Astrocyte of the spinal cord (primary cell): ENCODE measurements at places on chromosomes 1 and 21.
A peak's percentile ranks its signal among the peaks of the same experiment; 100 is the strongest.

DNA sequence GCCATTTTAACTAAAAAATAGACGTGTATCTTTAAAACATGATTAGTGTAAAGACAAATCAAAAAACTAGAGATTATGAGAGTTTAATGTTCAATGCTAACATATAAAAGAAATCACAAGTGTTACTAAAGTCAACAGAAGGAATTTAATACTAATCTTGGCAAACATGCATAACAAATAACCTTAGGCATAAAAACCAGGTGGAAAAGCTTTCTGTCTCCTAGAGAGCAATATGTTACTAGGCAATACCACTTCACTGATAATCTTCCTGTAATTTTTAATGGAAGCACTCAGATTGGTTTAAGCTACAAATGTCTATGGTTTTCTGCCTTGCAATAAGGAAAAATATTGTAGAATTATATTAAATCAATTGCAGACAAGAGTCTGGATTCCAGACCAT lies 121.9 kb downstream of the NME7 start:
- DNase-seq, result no peak

DNA sequence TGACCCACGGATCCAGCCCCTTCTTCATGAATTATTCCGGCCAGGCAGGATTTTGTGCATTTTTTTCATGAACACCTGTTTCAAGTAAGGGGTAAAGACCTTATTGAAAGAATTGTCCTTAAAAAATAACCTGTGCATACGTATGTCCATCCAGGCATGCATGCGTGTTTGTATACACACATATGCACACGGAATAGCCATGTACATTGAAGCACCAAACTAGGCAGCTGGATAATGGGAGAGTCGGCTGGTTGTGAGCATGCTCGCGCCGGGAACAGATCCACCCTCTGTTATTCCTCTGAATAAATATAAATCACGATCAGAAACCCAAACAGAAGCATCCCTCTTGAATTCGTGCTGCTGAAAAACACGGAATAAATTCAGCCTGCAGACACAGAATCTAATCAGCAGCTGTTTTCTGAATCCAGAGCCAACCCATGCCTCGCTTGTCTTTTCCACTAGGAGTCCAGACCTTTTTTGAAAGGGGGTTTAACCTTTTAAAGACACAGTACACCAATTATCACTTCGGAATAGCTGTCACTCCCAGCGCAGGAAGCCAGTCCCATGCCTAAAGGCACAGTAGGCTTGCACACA lies at the start of gene HIVEP3:
Gene HIVEP3, minus strand, starts transcription at position 473 of the 594 bp plus-strand sequence.
- DNase-seq, result no peak

DNA sequence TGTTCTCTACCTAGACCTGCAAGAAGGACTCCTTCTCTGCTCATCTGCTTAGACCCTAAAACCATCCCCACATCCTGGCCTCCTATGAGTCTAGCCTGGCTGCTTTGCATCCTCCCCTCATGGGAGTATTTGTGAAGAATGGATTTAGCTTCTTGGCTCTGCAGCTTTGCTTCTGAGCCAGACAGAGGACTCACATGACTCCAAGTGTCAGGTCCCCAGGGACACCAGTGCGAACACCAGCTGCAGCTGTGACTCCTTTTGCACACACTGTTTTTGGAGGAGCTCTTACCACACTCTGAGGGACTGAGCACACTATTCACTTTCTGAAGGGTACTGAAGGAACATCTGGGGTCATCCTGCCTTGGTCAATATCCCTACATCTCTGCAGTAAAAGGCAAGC lies 131.8 kb upstream of the SGIP1 start:
- DNase-seq, result no peak

DNA sequence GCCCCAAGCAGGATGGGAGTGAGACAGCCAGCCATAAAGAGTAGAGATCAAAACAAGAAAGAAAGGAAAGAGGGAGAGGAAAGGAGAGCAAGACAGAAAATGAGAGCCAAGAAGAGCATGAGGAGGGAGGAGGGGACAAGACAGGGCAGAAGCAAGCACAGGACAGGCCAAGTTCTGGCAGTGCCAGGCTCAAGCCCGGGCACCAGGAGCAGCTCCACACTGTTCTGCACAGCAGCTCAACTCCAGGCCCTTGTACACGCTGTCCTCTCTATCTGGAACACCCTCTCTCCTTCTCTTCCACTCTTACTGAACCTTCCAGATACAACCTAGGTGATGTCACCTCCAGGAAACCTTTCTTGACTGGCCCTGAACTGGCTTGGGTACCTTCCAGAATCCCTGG lies 11.7 kb downstream of the IFFO2 start:
- DNase-seq, result no peak

- peak; percentile 99 for DNase-seq
These were observed 21.6 kb upstream of the BCL10 start for GRCh38 chr1:85297855-85298629.

- DNase-seq, result no peak
These were observed 17.0 kb upstream of the SH2D2A start for GRCh38 chr1:156833603-156834002.

GRCh38 chr1:110309139-110309538 lies 30.0 kb upstream of the RBM15 start:
- no peak for DNase-seq

DNA sequence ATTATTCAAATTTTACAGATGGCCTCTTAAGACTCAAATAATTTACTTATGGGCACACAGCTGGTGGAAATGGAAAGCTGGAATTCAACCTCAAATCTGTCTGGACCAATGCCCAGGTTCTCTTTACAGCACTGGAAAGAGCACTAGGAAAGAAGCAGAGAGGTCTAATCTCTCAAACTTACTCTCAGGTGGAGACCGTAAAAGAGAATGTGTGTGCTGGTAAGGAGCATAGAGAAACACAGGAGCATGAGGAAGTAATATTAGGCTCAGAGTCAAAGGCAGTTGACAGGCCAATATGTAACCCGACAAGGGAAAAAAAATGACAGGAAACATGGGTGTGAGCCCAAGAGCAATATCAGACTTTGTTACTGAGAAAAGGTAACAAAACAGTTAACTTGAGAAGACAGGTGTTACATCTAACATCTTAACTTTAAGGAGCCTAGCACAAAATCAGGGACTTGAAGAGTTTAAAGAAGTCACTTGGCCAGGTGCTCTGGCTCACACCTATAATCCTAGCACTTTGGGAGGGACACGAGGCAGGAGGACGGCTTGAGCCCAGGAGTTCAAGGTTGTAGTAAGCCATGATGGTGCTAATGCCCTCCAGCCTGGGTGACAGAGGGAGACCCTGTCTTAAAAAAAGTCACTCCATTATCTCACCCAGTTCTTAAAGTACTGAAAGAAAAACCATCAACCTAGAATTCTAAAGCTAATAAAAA lies 20.7 kb downstream of the PPP1R15B start:
- DNase-seq, result peak; percentile 22

- peak; percentile 64 for DNase-seq
These were observed at the start of gene PINK1 for GRCh38 chr1:20633190-20634064. TSS of gene PINK1 (plus strand) at chr1:20633458. CDS start at chr1:20633549, 91 bp downstream.

- no peak for DNase-seq
These were observed 110.0 kb downstream of the ASTN1 start for GRCh38 chr1:177054542-177054941.

- DNase-seq, result no peak
These were observed 32.7 kb downstream of the TMEM51 start for GRCh38 chr1:15186073-15186845.

DNA sequence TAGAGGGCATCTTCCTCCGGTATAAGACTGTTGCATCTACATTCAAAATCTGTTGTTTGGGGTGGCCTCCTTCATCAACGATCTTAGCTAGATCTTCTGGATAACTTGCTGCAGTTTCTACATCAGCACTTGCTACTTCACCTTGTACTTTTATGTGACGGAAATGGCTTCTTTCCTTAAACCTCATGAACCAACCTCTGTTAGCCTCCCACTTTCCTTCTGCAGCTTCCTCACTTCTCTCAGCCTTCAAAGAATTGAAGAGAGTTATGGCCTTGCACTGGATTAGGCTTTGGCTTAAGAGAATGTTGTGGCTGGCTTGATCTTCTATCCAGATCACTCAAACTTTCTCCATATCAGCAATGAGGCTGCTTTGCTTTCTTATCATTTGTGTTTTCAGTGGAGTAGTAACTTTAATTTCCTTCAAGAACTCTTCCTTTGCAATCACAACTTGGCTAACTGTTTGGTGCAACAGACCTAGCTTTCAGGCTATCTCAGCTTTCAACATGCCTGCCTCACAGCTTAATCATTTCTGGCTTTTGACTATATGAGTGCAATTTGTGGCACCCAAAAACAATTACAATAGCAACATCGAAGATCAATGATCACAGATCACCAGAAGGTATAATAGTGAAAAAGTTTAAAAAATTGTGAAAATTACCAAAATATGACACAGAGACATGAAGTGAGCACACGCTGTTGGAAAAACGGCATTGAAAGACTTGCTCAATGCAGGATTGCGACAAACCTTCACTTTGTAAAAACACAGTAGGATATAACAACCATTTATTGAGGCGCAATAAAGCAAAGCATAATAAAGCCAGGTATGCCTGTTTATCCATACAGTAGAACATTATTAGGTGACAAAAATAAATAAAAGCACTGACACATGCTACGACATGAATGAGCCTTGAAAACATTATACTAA lies 56.7 kb upstream of the GFI1 start:
- DNase-seq, result no peak

DNA sequence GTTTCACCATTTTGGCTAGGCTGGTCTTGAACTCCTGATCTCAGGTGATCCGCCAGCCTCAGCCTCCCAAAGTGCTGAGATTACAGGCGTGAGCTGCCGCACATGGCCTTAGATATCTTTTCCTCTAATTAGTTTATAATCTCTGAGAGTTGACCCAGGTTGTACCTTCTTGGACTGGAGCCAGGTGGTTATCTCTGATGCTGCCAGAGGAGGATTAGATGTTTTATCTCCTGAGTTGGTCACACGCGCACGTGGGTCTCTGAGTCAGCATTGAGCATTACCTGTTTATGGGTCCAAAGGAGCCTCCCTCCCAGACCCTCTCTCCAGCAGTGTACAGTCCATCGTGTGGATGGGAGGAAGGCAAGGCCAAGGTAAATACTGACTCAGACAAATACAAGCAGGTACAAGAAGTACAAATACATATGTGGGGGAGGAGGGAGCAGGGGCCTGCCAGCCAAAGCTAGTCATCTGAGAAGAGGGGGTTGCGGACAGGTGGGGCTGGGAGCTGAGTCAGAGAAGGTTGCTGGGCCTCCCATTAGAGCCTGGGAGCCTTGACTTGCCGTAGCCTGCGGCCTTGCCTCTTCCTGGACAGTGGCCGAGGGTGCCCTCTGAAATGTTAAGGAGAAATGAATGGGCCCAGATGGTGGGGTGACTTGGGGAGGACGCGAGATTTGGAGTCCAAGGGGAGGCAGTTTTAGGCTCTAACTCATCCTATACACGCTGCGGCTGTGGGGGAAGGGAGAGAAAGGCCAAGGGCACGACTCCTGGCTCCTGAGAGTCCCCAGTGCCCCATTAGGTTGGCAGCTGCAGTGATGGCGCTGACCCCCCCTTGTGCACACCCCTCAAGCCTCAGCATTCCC lies 13.1 kb downstream of the IL6R start:
- DNase-seq, result peak; percentile 57

DNA sequence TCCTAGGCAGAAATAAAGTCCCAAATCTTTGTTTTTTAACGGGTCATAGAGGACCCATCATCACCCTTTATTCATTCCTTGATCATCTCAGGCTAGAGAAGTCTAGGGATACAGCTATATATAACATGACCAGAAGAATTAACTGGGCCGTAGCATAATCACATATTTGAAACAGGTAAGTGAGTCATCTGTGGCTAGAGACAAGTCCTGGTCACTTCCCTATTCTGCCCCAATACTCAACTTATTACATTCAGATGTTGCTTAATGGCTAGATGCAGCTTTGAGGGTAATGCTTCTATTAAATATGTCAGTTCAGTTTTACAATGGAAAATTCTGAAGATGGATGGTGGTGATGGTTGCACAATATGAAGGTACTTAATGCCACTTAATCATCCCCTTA lies 47.0 kb downstream of the EXO1 start:
- DNase-seq, result no peak

GRCh38 chr1:170530972-170531757 lies 801 bp upstream of the GORAB start:
- DNase-seq, result no peak

DNA sequence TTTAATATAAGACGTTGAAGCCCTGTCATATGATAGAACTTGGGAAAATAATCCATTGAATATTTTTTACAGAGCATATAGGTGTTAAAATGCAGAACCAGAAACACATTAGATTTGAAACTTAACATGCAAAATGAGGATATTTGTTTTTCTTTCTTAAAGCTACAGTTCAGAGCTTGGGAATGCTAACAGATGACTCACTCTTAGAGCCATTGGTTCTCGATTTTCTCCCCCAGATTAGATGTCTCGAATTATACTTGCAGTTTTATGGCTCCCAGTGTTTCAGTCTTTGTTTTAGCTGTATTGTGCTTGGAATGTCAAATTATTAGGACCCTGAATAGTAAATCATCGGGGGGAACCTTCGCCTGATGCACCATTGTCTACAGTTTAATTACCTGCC lies 575.7 kb upstream of the ZP4 start:
- peak; percentile 60 for DNase-seq

- no peak for DNase-seq
These were observed 195.0 kb upstream of the EDN2 start for GRCh38 chr1:41679531-41679930.

GRCh38 chr1:95003433-95003738 lies 69.4 kb downstream of the ALG14 start:
- no peak for DNase-seq

- no peak for DNase-seq
These were observed 7.3 kb downstream of the PATJ start for GRCh38 chr1:61749574-61749973.
